ENCODE measurements at places on chromosomes 12 and 14. TPM values are rescaled to one million over a fixed set of nuclear protein-coding genes. Genes with fewer than 3 reads are reported as not detected.

SLC39A9 gene
- 19.2 TPM for polyA plus RNA-seq

SYCP3 gene
- polyA plus RNA-seq: 0.04 TPM

MMP17 gene
- polyA plus RNA-seq: 0.64 TPM

ABCD2 gene
- 0.12 TPM for polyA plus RNA-seq

RAD51B gene
- 1.4 TPM for polyA plus RNA-seq

GLIPR1L2 gene
- 0.60 TPM for polyA plus RNA-seq

HVCN1 gene
- 2.8 TPM for polyA plus RNA-seq

TAS2R50 gene
- 0.14 TPM for polyA plus RNA-seq

PROX2 gene
- not detected for polyA plus RNA-seq

TOMM20L gene
- polyA plus RNA-seq: not detected

MYO1H gene
- not detected for polyA plus RNA-seq

GUCY2C gene
- polyA plus RNA-seq: not detected

PRIMA1 gene
- polyA plus RNA-seq: 0.18 TPM

RAPGEF3 gene
- 15.0 TPM for polyA plus RNA-seq

LMNTD1 gene
- polyA plus RNA-seq: not detected

MYH6 gene
- polyA plus RNA-seq: 60.7 TPM

C12orf50 gene
- 0.09 TPM for polyA plus RNA-seq

ESPL1 gene
- polyA plus RNA-seq: 0.30 TPM
